ENCODE measurements at places on chromosomes 1 and 21.

- no peak for DNase-seq
Measured at GRCh38 chr21:45593162-45594022, 50.1 kb upstream of the PCBP3 start.

GRCh38 chr1:235357485-235358373, 9.5 kb upstream of the TBCE start:
- no peak for DNase-seq

DNA sequence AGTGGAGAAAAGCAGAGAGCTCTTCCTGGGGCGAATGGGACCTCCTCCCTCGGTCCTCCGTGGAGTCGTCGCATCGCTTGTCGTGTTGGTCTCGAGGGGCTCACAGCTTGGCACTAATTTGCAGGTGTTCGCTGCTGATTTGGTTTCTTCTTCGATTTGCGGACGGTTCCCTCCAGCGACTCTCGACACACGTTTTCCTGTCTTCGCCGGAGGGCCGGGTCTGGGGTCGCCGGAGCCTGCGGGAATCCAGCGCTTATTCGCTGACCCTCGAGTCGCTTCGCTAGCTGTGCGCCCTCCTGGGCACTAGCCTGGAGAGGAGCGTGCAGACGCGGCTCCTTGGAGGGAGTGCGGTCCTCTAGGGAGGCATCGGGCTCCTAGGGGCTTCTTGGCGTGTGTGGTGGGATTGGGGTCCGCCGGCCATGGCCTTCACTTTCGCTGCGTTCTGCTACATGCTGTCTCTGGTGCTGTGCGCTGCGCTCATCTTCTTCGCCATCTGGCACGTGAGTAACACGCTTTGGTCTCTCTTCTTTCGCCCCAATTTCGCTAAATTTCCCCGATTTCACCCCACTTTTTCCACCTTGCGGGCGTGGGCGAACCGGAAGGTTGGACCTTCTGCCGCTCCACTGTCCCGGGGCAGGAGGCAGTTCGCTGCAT, 766 bp downstream of the CNIH3 start:
- no peak for DNase-seq

- DNase-seq: no peak
Measured at GRCh38 chr1:28640766-28641165, 2.1 kb downstream of the TAF12 start.

- DNase-seq: no peak
Measured at GRCh38 chr1:28190337-28190979, 14.0 kb upstream of the PTAFR start.

GRCh38 chr1:18798946-18799345, 60.5 kb downstream of the TAS1R2 start:
- DNase-seq: no peak

GRCh38 chr1:160544647-160545046, 21.6 kb upstream of the SLAMF6 start:
- DNase-seq: no peak

DNA sequence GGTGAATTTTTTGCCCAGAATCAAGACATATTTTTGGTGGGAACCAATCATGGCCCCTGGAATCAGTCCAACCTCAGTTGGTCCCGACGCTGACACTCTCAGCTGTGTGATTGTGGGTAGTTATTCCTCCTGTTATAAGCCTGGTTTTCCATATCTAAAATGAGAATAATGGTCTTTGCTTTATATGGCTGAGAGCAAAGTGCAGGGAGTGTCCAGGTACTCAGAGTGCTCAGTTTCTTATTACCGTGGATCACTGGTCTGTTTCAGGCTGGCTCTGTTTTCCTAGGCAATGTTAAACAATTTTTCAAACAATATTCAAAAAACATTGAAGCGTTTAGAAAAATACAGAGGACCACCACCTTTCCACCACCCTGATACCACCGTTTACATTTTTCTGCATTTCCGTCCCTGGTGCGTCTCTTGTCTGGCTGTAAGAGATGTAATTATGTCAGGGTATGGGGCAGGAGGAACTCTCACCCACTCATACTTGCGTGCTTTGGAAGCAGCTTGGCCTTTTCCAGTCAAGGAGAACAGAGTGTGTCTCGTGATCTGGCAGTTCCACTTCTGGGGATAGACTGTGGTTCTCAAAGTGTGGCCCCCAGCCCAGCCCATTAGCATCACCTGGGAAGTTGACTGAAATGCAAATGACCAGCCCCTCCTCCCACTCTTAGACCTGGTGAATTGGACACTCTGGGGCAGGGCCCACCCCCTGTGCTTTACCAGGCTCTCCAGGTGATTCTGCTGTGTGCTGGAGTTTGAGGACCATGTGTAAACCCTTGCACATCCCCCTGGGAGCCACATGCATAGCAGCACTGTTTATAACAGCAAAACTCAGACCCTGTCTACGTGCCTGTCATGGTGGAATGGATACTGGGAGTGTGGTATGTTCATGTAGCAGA, 6.8 kb downstream of the MX1 start:
- DNase-seq: no peak

DNA sequence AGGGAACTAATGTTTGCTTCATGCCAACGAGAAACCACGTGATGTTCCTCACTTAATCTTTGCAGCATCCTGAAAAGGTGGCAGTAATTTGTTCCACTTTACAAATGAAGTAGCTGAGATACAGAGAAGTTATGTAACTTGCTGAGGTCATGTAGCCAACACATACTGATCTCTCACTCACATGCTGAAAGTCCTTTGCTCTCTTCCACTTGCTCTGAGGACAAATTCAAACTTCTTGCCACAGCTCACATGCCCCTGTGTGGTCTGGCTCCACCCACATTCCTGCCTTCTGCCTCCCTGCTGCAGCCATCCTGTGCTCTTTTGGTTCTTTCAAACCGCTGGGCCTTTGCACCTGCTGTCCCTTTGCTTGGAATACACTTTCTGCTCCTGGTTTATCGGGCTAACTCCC, 55.4 kb downstream of the TMCO4 start:
- DNase-seq: no peak

DNA sequence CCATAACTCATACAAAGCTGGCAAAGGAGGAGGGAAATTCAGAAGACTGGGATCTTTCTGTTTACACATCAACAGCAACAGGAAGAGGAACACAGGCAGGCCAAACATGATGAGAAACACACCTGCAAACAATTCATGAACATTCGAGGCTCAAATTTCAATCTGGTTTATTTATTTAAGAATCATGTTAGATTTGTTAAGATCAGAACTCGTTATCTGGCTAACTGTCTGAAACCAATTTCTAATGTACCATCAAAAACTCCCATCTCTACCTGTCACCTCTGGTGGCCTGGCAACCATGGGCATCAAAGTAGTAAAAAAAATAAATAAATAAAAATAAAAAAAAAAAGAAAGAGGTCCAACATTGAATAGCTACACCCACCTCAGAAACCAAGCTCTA, 9.8 kb downstream of the LBR start:
- DNase-seq: peak; percentile 10

- no peak for DNase-seq
Measured at GRCh38 chr1:211495584-211495983, 3.6 kb upstream of the RD3 start.

DNA sequence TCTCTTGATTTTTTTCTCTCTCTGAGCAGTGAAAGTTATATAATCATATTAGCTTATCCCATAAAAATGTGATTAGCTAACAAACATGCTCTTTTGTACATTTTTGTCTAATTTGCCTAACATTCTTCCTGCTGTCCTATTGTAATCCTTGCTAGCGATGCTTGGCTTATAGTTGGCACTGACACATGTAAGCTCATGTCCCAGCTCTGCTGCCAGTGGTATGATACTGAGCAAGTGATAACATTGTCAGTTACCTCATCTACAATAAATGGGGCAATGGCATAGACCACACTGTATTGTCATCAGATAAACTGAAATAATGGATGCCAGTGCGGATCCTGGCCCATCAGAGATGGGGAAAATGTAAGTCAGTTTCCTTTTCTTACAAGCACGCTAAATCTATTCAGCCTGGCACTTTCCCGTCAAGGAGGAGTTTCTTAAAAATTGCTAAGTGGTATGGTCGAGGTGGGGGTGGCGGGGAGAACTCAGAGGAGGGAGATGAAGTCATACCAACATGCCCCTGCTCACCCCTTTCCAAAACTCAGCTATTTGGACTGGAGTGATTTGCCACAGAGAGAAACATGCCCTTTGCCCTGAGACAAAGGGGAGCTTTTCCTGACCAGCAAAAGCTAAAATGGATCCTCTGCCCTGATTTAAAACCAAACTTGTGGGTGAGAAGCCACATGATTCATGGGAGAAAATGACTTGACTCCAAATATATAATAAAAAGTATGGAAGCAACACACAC, 1.3 kb downstream of the FYB2 start:
- DNase-seq: no peak

DNA sequence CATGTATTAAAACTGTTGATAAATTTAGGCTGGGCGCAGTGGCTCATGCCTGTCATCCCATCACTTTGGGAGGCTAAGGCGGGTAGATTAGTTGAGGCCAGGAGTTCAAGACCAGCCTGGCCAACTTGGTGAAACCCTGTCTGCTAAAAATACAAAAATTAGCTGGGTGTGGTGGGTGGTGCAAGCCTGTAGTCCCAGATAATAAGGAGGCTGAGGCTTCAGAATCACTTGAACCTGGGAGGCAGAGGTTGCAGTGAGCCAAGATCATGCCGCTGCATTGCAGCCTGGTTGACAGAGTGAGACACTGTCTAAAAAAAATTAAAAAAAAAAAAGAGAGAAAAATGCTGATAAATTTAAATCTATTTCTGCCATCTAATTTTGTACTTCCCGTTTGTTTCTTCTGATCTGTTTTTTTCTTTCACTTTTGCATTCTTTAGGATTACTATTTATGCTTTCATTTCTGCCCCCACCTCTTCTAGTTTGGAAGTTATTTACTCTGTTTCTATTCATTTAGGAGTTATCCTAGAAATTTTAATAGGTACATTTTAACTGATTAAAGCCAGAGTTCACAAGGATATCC, 3.2 kb upstream of the DENND1B start:
- no peak for DNase-seq

- no peak for DNase-seq
Measured at GRCh38 chr21:44595524-44595923, 3.2 kb upstream of the KRTAP10-6 start.

GRCh38 chr1:27726173-27727044, 648 bp downstream of the FAM76A start:
- peak; percentile 20 for DNase-seq

DNA sequence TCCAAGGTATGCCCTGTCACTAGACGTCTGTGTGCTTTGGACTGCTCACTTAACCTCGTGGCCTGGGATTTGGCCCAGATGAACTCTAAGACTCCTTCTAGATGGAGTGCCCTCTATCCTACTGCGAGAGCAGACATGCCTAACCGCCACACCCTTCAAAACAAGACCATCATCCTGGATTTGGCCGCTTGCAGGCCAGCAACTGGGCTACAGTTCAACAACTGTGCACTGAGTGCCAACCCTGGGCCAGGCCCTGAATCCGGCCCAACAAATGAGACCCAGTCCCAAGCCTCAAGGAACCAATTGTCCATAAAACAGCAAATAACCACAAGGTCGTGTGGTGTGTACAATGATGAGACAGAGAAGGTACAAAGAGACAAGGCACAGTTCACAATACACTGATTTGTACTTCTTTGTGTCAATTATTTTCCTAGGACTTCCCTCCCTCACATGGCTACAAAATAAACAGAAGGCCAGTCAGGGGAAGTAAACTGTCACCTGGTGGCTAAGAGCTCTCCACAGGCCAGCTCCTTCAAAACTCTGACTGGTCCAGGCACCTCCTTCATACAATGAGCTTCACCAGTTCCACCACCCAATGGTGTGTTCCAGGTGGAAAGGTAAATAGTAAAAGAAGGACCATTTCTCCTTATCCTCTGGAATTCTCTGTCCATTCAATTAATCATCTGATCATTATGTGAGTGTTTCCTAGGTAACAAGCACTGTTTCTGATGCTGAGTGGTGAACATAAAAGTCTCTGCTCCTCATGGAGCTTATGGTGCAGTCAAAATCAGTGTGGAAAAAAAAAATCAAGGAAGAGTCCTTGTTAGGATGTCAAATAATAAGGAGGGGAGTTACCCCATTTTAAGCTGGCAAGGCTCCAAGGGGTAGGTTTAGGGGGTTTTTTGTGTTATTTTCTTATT, 60.4 kb downstream of the CAPZB start:
- DNase-seq: no peak

- no peak for DNase-seq
Measured at GRCh38 chr1:224704107-224704735, 88.1 kb downstream of the CNIH3 start.

GRCh38 chr1:72412286-72412685, 129.9 kb upstream of the NEGR1 start:
- no peak for DNase-seq

- DNase-seq: no peak
Measured at GRCh38 chr1:78171736-78172590, 126.2 kb downstream of the GIPC2 start.

- no peak for DNase-seq
Measured at GRCh38 chr1:4126731-4127591, 226.9 kb upstream of the C1orf174 start.

GRCh38 chr1:231926340-231926739, 299.8 kb downstream of the DISC1 start:
- no peak for DNase-seq

DNA sequence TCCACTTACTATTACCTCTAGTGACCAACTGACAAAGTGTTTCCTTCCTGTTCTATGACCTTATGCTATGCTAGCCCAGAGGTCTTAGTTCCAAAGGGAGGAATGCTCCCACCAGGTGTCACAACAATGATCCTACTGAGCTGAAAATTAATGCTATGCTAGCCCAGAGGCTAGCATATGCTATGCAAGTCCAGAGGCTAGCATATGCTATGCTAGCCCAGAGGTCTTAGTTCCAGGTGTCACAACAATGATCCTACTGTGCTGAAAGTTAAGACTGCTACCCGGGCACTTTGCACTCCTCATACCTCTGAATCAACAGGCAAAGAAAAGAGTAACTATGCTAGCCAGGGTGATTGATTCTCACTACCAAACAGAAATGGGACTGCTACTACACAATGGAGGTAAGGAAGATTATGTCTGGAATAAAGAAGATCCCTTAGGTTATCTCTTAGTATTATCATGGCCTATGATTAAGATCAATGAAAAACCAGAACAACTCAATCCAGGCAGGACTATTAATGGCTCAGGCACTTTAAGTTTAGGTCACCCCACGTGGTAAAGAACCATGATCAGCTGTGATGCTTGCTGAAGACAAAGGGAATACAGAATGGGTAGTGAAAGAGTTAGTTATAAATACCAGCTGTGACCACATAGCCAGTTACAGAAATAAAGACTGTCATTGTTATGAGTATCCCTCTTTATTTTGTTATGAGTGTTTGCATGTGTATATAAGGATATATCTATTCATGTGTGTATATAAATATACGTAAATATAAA, 114.1 kb downstream of the CSMD2 start:
- no peak for DNase-seq

DNA sequence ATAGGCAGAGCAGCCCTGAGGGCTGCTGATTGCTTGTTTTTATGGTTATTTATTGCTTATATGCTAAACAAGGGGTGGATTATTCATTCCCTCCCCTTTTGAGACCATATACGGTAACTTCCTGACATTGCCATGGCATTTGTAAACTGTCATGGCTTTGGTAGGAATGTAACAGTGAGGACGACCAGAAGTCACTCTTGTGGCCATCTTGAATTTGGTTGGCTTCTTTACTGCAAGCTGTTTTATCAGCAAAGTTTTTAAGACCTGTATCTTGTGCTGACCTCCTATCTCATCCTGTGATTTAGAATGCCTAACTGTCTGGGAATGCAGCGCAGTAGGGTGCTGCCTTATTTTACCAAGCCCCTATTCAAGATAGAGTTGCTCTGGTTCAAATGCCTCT, 531.8 kb upstream of the PRMT6 start:
- no peak for DNase-seq

All from NCI-H1105 (cell line).